ENCODE measurements at places on chromosomes 4 and X. TPM values are rescaled to one million over a fixed set of nuclear protein-coding genes. Genes with fewer than 3 reads are reported as not detected.

GRCh38 chr4:141352331-141352730 is 131.6 kb downstream of the ZNF330 start:
- H3K27ac ChIP-seq: no peak overlapping the region

DNA sequence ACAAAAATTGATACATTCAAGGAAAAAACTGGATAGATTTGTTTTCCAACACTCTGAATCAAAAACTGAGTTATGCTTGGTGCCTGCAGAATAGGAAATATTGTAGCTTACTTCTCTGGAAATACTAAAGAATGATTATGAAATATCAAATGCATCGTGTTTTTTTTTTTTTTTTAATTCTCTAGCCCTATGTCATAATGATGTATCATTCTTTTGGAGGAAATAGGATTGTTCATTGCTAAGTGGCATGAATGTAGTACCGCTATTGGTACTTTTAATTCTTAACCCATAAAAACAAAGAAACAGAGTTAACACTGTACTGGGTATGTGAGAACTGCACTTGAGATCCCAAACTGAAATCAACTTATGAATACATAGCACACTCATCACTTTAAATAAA is 7.6 kb upstream of the FAM200B start:
- no peak for ATAC-seq
- no peaks in the 10 kb centered on the region for H3K36me3 ChIP-seq
- H3K27ac ChIP-seq: no peak overlapping the region

- no peak overlapping the region for H3K27ac ChIP-seq
- H3K27me3 ChIP-seq: peaks cover 7% of the 10 kb centered on the region
- H3K36me3 ChIP-seq: no peaks in the 10 kb centered on the region
Measured at GRCh38 chrX:68284281-68284904, 148.9 kb downstream of the OPHN1 start.

- H3K27me3 ChIP-seq: no peaks in the 10 kb centered on the region
- no peak overlapping the region for H3K4me3 ChIP-seq
- H3K4me1 ChIP-seq: peaks cover 1% of the 10 kb centered on the region
- H3K36me3 ChIP-seq: peaks cover 14% of the 10 kb centered on the region
- no peak for ATAC-seq
- no peak overlapping the region for H3K27ac ChIP-seq
Measured at GRCh38 chr4:2250357-2251072, 8.6 kb upstream of the HAUS3 start.

DNA sequence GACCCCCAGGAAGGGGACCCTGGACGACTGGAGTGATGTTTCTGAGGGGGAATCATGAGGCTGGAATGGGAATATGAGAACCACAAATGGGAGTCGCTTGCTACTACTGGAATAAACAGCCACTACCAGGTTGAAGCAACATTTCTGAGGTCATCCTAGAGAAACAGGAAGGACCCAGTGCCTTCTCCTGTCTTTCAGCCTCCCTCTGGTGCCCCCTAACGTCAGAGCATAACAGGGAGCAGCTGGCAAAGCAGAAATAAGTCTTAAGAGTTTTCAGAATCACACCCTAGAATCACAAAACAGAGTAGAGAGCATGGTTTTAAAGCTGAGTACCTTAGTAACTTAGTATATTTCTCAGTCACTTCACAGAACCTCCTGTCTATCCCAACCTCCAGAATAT is 347.8 kb upstream of the PITX2 start:
- no peak overlapping the region for H3K4me3 ChIP-seq
- H3K4me1 ChIP-seq: no peaks in the 10 kb centered on the region
- no peak overlapping the region for H3K27ac ChIP-seq

DNA sequence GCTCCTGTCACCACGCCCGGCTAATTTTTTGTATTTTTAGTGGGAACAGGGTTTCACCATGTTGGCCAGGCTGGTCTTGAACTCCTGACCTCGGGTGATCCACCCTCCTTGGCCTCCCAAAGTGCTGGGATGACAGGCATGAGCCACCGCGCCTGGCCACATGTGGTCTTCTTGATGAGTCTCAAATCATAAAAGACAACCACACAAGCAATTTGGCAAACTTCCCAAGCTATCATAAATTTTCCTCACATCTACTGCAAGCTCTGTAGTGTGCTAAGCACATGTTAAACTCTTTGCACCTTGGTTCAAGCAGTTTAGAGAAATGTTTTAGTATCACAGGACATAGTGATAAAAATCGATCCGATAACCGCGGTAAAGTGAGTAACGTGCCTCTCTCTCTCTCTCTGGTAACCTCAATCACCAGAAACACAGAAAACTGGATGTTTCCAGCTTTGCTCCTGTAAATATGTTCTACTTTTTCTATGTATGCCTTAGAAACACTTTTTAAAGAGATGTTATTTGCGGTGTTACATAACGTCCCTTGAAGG is 256.8 kb downstream of the DHRSX start:
- no peaks in the 10 kb centered on the region for H3K4me1 ChIP-seq
- no peak overlapping the region for H3K4me3 ChIP-seq
- H3K27me3 ChIP-seq: no peaks in the 10 kb centered on the region
- H3K27ac ChIP-seq: no peak overlapping the region
- peaks cover 40% of the 10 kb centered on the region for H3K36me3 ChIP-seq
- ATAC-seq: no peak

GRCh38 chr4:139743027-139743426 is 77.4 kb downstream of the MGST2 start:
- no peak overlapping the region for H3K4me3 ChIP-seq
- no peaks in the 10 kb centered on the region for H3K36me3 ChIP-seq
- H3K4me1 ChIP-seq: no peaks in the 10 kb centered on the region

DNA sequence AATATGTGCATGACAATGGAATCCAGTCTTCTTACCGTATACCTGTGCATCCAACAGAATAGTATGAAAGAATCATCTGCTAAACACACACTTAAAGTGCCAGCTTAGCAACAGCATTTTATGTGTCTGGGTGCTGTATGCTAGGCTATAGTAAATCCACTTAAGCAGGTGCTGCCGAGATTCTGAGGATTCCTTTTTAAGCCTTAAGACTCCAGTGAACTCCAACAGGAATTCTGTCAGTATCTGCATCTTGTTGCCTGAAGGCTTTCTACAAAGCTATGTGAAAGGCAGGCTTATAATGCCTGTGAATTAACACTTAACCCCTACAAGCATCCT is 1076.4 kb upstream of the PABPC4L start:
- no peaks in the 10 kb centered on the region for H3K4me1 ChIP-seq
- H3K27me3 ChIP-seq: no peaks in the 10 kb centered on the region
- no peak overlapping the region for H3K27ac ChIP-seq

- H3K4me1 ChIP-seq: no peaks in the 10 kb centered on the region
- H3K27ac ChIP-seq: no peak overlapping the region
- H3K27me3 ChIP-seq: peaks cover under 1% of the 10 kb centered on the region
- no peak overlapping the region for H3K4me3 ChIP-seq
- H3K36me3 ChIP-seq: no peaks in the 10 kb centered on the region
Measured at GRCh38 chr4:119189638-119190037, 22.9 kb upstream of the USP53 start.

- no peaks in the 10 kb centered on the region for H3K27me3 ChIP-seq
- no peaks in the 10 kb centered on the region for H3K4me1 ChIP-seq
- no peaks in the 10 kb centered on the region for H3K36me3 ChIP-seq
- ATAC-seq: no peak
- H3K27ac ChIP-seq: no peak overlapping the region
Measured at GRCh38 chrX:10450229-10450958, 170.0 kb downstream of the MID1 start.

GRCh38 chr4:39362827-39363226 is 3.3 kb downstream of the RFC1 start:
- peak overlapping the region; percentile 42 for H3K4me3 ChIP-seq
- ATAC-seq: no peak
- H3K4me1 ChIP-seq: peaks cover 29% of the 10 kb centered on the region
- H3K27ac ChIP-seq: peak overlapping the region; percentile 3

- H3K36me3 ChIP-seq: peaks cover 35% of the 10 kb centered on the region
- no peak overlapping the region for H3K4me3 ChIP-seq
Measured at GRCh38 chrX:150763303-150763797, 70.2 kb downstream of the MTMR1 start.

- peak overlapping the region; percentile 79 for H3K4me3 ChIP-seq
- peaks cover 10% of the 10 kb centered on the region for H3K27me3 ChIP-seq
- no peaks in the 10 kb centered on the region for H3K36me3 ChIP-seq
- no peak overlapping the region for H3K27ac ChIP-seq
- H3K4me1 ChIP-seq: peaks cover 4% of the 10 kb centered on the region
- peak; percentile 10 for ATAC-seq
Measured at GRCh38 chrX:74419864-74420195, 1.5 kb upstream of the SLC16A2 start.

DNA sequence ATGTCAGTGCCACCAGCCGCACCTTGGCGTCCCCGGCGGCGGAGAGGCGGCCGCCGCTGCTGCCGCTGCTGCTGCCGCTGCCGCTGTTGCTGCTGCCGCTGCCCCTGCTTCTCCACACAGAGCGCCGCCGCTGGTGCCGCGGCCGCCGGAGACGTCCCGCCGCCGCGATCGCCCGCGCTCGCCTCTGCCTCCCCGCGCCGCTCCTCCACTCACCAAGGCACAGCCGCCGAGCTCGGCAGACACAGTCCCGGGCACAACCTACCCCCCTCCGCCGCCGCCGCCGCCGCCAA is at the start of gene PPP3CA:
Gene PPP3CA (minus strand): TSS at position 260 of the 290 bp plus-strand sequence.
- no peaks in the 10 kb centered on the region for H3K36me3 ChIP-seq
- peaks cover 5% of the 10 kb centered on the region for H3K27me3 ChIP-seq
- peak within 1 kb of the TSS; percentile 94 for H3K27ac ChIP-seq
- no peak for ATAC-seq
- H3K4me3 ChIP-seq: peak within 1 kb of the TSS; percentile 99

DNA sequence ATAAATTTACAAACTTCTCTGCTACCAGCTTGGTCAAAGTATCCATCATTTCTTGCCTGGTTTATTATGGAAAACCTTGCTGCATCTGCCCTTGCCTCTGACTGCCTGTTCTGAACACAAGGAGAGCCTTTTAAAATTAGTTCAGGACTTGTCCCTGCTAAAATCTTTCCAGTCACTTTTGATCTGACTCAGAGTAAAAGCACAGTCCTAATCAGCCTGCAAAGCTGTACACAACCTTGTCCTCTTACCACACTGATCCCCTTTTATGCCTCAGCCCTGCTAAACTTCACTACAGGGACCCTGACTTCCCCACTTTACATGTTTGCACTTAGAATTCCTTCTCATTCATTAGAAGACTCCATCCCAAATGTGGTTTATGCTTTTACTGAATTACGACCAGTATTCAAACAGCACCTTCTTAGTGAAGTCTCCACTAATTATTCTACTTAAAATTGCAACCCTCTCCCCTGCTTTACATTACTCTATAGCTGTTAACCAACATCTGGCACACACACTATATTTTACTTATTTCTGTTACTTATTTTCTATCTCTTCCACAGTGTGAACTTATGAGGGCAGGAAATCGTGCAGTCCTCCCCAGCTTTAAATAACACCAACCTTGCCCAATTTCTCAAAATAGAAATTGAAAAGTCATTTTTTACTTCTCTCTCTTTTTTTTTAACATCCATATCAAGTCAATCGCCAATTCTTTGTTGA is 6.3 kb downstream of the GABRA4 start:
- peaks cover 11% of the 10 kb centered on the region for H3K27me3 ChIP-seq
- no peak overlapping the region for H3K4me3 ChIP-seq
- H3K36me3 ChIP-seq: no peaks in the 10 kb centered on the region
- no peak for ATAC-seq
- H3K4me1 ChIP-seq: peaks cover under 1% of the 10 kb centered on the region

DNA sequence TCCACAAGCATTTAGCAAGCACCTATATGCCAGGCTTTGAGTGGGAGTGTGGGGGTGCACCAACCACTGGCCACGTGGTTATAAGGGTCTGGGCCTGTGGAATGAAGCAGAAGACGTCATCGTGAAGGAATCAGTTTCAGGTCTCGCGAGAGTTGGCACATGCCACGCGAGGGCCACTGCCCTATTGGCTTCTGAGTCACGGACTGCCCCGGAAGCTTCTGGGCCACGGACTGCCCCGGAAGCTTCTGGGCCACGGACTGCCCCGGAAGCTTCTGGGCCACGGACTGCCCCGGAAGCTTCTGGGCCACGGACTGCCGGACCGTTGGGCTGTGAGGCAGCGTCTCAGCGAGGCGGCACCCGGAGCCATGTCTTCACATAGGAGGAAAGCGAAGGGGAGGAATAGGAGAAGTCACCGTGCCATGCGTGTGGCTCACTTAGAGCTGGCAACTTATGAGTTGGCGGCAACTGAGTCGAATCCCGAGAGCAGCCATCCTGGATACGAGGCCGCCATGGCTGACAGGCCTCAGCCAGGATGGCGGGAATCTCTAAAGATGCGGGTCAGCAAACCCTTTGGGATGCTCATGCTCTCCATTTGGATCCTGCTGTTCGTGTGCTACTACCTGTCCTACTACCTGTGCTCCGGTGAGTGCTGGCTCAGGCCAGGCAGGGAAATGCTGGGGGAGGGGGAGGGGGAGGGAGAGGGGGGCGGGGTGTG is at the start of gene FMR1NB:
Gene FMR1NB (plus strand): TSS at position 300 of the 715 bp plus-strand sequence. CDS start 66 bp downstream, at position 366.
- H3K36me3 ChIP-seq: no peaks in the 10 kb centered on the region
- no peaks in the 10 kb centered on the region for H3K27me3 ChIP-seq
- no peak within 1 kb of the TSS for H3K27ac ChIP-seq
- no peaks in the 10 kb centered on the region for H3K4me1 ChIP-seq
- ATAC-seq: no peak

DNA sequence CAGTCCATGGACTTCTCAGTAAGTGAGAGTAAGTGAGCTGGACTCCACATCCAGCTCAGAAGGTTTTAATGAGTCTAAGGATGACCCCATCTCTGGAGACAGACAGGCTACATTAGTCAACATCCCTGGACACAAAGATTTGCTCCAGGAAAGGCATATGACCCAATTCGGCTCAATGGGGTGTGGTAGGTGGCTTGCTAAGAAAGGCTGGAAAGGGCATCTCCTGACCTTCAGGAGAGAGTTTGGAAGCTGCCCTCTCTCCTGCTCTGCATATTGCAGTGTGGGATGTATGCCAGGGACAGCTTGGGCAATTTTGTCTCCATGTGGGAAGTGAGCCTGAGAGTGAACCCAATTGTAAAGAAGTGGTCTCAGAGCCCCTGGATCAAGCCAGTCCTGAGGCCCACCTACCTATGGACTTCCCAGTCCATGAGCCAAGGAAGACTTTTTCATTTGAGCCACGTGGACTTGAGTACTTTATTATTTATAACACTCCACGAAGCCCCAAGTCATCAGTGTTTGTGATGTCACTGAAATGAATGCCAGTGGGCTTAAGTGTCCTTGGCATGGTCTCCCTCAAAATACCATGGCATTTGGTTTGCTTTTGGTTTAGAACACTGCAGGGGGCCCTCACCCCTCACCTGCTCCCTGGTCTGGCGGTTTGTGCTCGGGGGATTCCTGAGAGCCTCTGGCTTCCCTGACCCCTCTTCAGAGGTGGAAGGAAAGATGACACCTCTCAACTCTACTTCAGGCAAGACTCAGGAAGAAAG is 10.4 kb upstream of the ABLIM2 start:
- H3K4me1 ChIP-seq: peaks cover 14% of the 10 kb centered on the region
- no peaks in the 10 kb centered on the region for H3K36me3 ChIP-seq
- no peak for ATAC-seq

The CFI gene
- total RNA-seq: not detected

The ARX gene
- not detected for total RNA-seq

The FTSJ1 gene
- 59.8 TPM for total RNA-seq

The FAM47A gene
- total RNA-seq: not detected

The PLXNA3 gene
- 67.8 TPM for total RNA-seq

The COL4A5 gene
- total RNA-seq: not detected

The TBC1D8B gene
- total RNA-seq: 0.84 TPM

The MAGEB10 gene
- not detected for total RNA-seq

The ARMCX4 gene
- total RNA-seq: 11.3 TPM

The NKX3-2 gene
- not detected for total RNA-seq
